Aortic smooth muscle cell (primary cell): ENCODE measurements at places on chromosomes 5 and 9. TPM values are rescaled to one million over a fixed set of nuclear protein-coding genes. Genes with fewer than 3 reads are reported as not detected.

Gene C9orf72
- total RNA-seq: 3.6 and 7.8 TPM in 2 replicates

Gene GDA
- total RNA-seq: under 0.01 TPM in 1 of 2 replicates, not detected in the other

Gene ADGRD2
- total RNA-seq: not detected in 2 replicates

Gene CDC20B
- 0.06 and 0.13 TPM in 2 replicates for total RNA-seq

Gene AGXT2
- not detected in 2 replicates for total RNA-seq

Gene WDR31
- 2.1 and 2.9 TPM in 2 replicates for total RNA-seq

Gene LOX
- 38.6 and 78.5 TPM in 2 replicates for total RNA-seq

Gene RPL12
- 1,147 and 1,162 TPM in 2 replicates for total RNA-seq

Gene MEIKIN
- total RNA-seq: 0.06 TPM in 1 of 2 replicates, not detected in the other

Gene NELFB
- total RNA-seq: 44.7 and 51.8 TPM in 2 replicates

Gene MCIDAS
- not detected in 2 replicates for total RNA-seq

Gene SPINK1
- total RNA-seq: not detected in 2 replicates

Gene FABP6
- total RNA-seq: not detected in 2 replicates

Gene GABRA1
- total RNA-seq: under 0.01 TPM in 2 replicates

Gene RAD17
- total RNA-seq: 16.0 and 16.8 TPM in 2 replicates

Gene PIP5KL1
- total RNA-seq: 0.66 and 0.81 TPM in 2 replicates

Gene GARIN3
- not detected in 2 replicates for total RNA-seq

Gene OLFM1
- 0.44 and 2.0 TPM in 2 replicates for total RNA-seq

Gene SHOC1
- total RNA-seq: not detected in 2 replicates

Gene ADAMTS12
- total RNA-seq: 3.7 and 5.3 TPM in 2 replicates

Gene TMEFF1
- 0.87 and 1.1 TPM in 2 replicates for total RNA-seq

Gene PGM5
- total RNA-seq: 47.8 and 66.7 TPM in 2 replicates

Gene NPR3
- total RNA-seq: 24.3 and 39.2 TPM in 2 replicates

Gene TUSC1
- 4.9 and 7.1 TPM in 2 replicates for total RNA-seq

Gene NR5A1
- total RNA-seq: not detected in 2 replicates

Gene SPRY4
- 16.5 and 16.8 TPM in 2 replicates for total RNA-seq

Gene TSSK1B
- under 0.01 and 0.13 TPM in 2 replicates for total RNA-seq

Gene PRDM9
- not detected in 2 replicates for total RNA-seq

Gene PTGS1
- total RNA-seq: 38.4 and 138 TPM in 2 replicates

Gene PCA3
- 0.12 and 0.26 TPM in 2 replicates for total RNA-seq

Gene IL13
- total RNA-seq: not detected in 2 replicates

Gene NDUFS6
- total RNA-seq: 38.5 and 47.4 TPM in 2 replicates

Gene AK6
- 43.3 and 54.7 TPM in 2 replicates for total RNA-seq

Gene ZNF782
- total RNA-seq: 2.2 and 3.4 TPM in 2 replicates

Gene HMMR
- total RNA-seq: 23.1 and 35.1 TPM in 2 replicates

Gene PCDHAC2
- 0.31 and 0.53 TPM in 2 replicates for total RNA-seq

Gene BTNL3
- total RNA-seq: not detected in 2 replicates

Gene DMGDH
- total RNA-seq: 1.7 and 2.1 TPM in 2 replicates

Gene C1QTNF2
- 3.0 and 3.9 TPM in 2 replicates for total RNA-seq

Gene SLC45A2
- total RNA-seq: 0.19 TPM in 1 of 2 replicates, not detected in the other

Gene TNC
- 20.6 and 48.6 TPM in 2 replicates for total RNA-seq

Gene TNFSF15
- total RNA-seq: 0.19 and 1.3 TPM in 2 replicates

Gene PTPRD
- 4.0 and 13.8 TPM in 2 replicates for total RNA-seq

Gene LURAP1L
- total RNA-seq: 12.2 and 17.2 TPM in 2 replicates

Gene MEGF10
- 0.06 and 0.13 TPM in 2 replicates for total RNA-seq

Gene FRMPD1
- not detected in 2 replicates for total RNA-seq

Gene FGD3
- not detected in 2 replicates for total RNA-seq

Gene PLCXD3
- 0.53 and 1.9 TPM in 2 replicates for total RNA-seq

Gene ADRA1B
- total RNA-seq: under 0.01 and 0.25 TPM in 2 replicates

Gene GPR21
- 0.87 and 1.1 TPM in 2 replicates for total RNA-seq

Gene C9
- 0.25 TPM in 1 of 2 replicates, not detected in the other for total RNA-seq

Gene GPR151
- total RNA-seq: not detected in 2 replicates

Gene SOHLH1
- not detected in 2 replicates for total RNA-seq

Gene CER1
- not detected in 2 replicates for total RNA-seq

Gene RCL1
- total RNA-seq: 10.4 and 14.8 TPM in 2 replicates

Gene SPATA31C1
- total RNA-seq: not detected in 2 replicates

Gene FOXD4L6
- total RNA-seq: 0.06 TPM in 1 of 2 replicates, not detected in the other
